ENCODE measurements at places on chromosomes 1 and 21. TPM values are rescaled to one million over a fixed set of nuclear protein-coding genes. Genes with fewer than 3 reads are reported as not detected.

- H3K4me1 ChIP-seq: peaks cover 33% of the 10 kb centered on the region
- H3K36me3 ChIP-seq: peaks cover 37% of the 10 kb centered on the region
- peak overlapping the region; percentile 97 for H3K27ac ChIP-seq
- no peaks in the 10 kb centered on the region for H3K27me3 ChIP-seq
These were observed 678 bp downstream of the MCM3AP start for GRCh38 chr21:46284733-46285132.

GRCh38 chr1:200180821-200181220 is 153.3 kb downstream of the NR5A2 start:
- DNase-seq: no peak
- no peak overlapping the region for H3K4me3 ChIP-seq
- H3K27ac ChIP-seq: no peak overlapping the region
- peaks cover 8% of the 10 kb centered on the region for H3K27me3 ChIP-seq
- H3K4me1 ChIP-seq: peaks cover 9% of the 10 kb centered on the region
- no peaks in the 10 kb centered on the region for H3K36me3 ChIP-seq

GRCh38 chr1:54575161-54575560 is 27.1 kb downstream of the ACOT11 start:
- no peaks in the 10 kb centered on the region for H3K27me3 ChIP-seq
- no peak overlapping the region for H3K27ac ChIP-seq
- no peaks in the 10 kb centered on the region for H3K36me3 ChIP-seq
- H3K4me1 ChIP-seq: no peaks in the 10 kb centered on the region

The SERPINC1 gene
- total RNA-seq: not detected

DNA sequence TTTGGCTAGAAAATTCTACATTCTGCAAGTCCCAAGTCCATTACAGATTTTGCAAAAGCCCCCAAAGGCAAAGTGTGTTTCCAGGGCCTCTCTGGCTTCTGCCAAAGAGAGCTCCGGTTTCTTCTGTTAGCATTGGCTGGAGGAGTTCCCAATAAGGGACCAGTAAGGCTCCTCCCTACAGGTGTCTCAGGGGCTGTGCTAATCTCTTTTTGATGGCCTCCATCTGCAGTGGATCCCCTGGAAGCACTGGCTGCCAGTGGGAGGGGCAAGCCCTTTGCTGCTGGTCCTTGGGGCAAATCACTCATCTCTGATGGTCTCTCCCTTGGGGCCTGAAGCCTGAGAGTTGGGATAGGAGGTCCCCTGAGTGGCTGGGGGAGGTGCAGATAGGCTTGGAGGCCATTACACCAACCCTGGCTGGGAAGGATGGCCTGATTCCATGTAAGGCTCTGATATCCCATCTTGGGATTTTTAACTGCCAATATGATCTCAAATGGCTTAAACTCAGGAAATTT is 89.1 kb upstream of the USP24 start:
- H3K27ac ChIP-seq: no peak overlapping the region
- no peaks in the 10 kb centered on the region for H3K4me1 ChIP-seq
- H3K27me3 ChIP-seq: peaks cover 13% of the 10 kb centered on the region
- no peak for DNase-seq
- H3K4me3 ChIP-seq: no peak overlapping the region

GRCh38 chr1:228963795-228964177 is 228.5 kb downstream of the RHOU start:
- no peak overlapping the region for H3K4me3 ChIP-seq
- H3K4me1 ChIP-seq: no peaks in the 10 kb centered on the region
- DNase-seq: no peak
- no peak overlapping the region for H3K27ac ChIP-seq
- H3K27me3 ChIP-seq: no peaks in the 10 kb centered on the region

DNA sequence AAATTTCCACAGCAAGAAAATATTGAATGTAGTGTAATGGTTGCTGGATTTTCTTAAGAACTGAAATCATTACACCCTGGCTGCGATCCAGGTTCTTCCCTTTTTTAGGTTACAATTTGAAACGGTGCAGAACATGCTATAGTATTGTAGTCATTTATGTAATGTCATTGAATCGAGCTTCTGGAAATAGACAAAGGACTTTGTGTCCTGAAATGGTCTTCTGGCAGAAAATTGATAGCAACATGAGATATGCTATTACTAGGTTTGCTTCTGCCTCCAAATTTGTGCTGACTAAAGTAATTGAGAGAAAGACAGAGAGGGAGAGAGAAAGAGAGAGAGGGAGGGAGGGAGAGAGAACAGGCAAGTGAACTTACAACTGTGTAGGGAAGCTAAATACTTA is 146.2 kb upstream of the NFIA start:
- no peaks in the 10 kb centered on the region for H3K36me3 ChIP-seq
- no peak overlapping the region for H3K4me3 ChIP-seq
- H3K27me3 ChIP-seq: no peaks in the 10 kb centered on the region
- no peak overlapping the region for H3K27ac ChIP-seq
- H3K4me1 ChIP-seq: peaks cover 2% of the 10 kb centered on the region
- no peak for DNase-seq

The GFI1 gene
- 85.0 TPM for total RNA-seq

DNA sequence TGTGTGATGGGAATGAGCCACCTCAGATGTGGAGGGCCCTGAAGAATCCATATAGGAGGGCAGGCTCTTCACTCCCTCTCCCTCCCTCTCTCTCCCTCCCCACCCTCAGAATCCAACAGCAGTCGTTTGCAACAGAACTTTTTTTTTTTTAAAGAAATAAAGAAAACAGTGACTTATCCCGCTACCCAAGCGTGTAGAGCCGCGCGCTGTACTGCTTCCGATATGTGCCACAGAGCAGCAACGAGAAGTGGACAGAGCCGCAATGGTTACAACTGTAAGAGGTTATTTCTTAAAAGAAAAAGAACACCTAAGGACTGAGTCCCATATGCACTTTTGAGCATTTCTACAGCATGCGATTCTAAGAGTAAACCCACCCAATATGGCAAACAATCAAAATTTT is 7.4 kb upstream of the NADK start:
- H3K4me1 ChIP-seq: peaks cover 21% of the 10 kb centered on the region
- peaks cover 20% of the 10 kb centered on the region for H3K36me3 ChIP-seq
- no peaks in the 10 kb centered on the region for H3K27me3 ChIP-seq
- H3K4me3 ChIP-seq: no peak overlapping the region
- DNase-seq: no peak

The S100A14 gene
- not detected for total RNA-seq

- H3K27ac ChIP-seq: peak overlapping the region; percentile 82
- DNase-seq: peak; percentile 23
- peak overlapping the region; percentile 87 for H3K4me3 ChIP-seq
These were observed 791 bp upstream of the MAST2 start for GRCh38 chr1:45802343-45803298.

GRCh38 chr21:36185523-36185922 is 28.9 kb downstream of the DOP1B start:
- DNase-seq: no peak
- H3K4me3 ChIP-seq: no peak overlapping the region
- H3K27me3 ChIP-seq: no peaks in the 10 kb centered on the region
- no peak overlapping the region for H3K27ac ChIP-seq
- H3K36me3 ChIP-seq: no peaks in the 10 kb centered on the region

GRCh38 chr21:42191696-42192595 is 27.0 kb upstream of the ABCG1 start:
- H3K27me3 ChIP-seq: no peaks in the 10 kb centered on the region
- DNase-seq: no peak
- no peak overlapping the region for H3K4me3 ChIP-seq
- H3K27ac ChIP-seq: peak overlapping the region; percentile 25
- peaks cover 65% of the 10 kb centered on the region for H3K4me1 ChIP-seq

The ANGPTL3 gene
- total RNA-seq: not detected
